ENCODE measurements at places on chromosomes 7 and 10.

- no peak for DNase-seq
Observed at GRCh38 chr7:157558516-157558874, 221.7 kb downstream of the DNAJB6 start.

DNA sequence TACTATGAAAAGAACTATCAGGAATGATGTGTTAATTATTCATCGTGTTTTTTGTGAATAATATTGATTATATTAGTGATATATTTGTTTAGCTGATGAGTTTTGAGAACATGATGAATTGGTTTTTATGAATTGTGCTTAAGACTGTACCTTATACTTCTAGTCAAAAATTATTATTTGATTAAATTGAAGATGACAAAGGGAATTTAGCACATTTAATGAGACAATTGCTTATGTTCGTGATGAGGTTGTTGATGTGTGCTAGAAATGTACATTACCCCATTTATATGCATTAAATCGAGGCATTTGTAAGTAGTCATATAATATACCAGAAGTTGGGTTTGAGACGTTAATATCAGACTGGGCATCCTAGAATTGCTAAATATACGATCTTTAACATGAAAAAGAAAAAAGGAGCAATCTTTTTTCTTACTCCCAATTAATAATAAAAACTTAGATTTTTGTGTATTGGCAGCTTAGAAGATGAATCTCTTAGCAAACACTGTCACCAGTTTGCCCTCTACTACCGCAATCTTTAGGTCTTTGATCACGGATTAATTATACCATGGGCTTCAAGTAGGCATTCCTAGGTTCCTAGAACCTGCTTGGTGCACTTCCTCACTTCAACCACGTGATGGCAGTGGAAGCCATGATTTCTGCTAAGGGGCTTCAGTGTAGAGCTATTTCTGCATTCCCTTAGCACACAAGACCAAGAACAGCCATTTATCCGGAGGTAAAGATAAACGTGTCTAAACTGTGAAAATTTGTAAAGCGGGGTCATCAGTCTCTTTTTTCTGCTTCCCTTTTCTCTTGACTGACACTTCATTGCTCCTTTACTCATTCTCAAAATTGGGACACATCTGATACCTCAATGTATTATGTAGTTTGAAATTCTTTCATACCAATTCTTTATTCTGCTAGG is 1.6 kb downstream of the KLHDC10 start:
- peak; percentile 56 for DNase-seq

DNA sequence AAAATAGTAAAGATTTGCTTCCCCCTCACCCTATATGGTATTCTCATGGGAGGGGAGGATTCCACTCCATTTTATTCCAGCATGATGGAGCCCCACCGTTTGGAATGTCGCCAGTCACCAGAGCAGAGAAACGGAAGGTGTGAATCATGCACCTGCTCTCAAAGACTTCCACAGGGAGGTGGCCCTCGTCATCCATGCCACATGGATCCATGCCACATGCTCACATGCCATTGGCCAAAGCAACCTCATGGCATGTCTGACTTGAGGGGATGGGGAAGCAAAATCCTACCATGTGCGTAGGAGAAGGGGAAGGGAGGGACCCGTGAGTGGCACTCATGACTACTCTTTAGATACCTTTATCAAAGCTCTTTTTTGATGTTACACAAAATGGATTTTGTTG is 256.0 kb downstream of the SKAP2 start:
- no peak for DNase-seq

DNA sequence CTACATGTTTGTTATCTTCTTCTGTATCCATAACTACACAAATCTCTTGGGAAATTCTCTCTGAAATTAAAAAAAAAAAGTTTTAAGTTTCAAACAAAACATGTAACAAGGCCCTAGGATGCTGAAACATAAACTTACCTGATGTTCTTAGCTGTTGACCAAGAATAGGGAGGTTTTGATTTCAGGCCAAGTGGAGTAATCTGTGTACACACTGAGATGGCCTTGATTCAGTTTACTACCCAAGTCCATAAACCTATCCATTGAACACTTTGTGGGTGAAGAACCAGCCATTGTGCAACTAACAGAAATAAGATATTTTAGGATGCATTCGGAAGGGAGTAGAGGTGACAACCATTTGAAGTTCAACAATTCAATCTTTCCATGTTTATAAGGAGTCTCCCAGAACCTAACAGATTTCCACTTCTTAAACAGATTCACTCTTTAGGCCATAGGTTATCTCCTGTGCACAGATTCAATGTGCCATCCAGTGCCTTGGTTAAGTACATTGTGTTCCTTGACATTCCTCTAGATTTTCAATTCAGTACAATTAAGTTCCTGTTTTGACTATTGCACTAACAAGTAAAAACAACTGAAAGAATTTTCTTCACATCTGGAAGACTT is 143.1 kb downstream of the CRPPA start:
- DNase-seq: no peak

GRCh38 chr10:82653244-82654155 is 778.5 kb downstream of the NRG3 start:
- DNase-seq: no peak

GRCh38 chr10:47440207-47440606 is 43.7 kb downstream of the ANXA8 start:
- no peak for DNase-seq

GRCh38 chr10:28094121-28094520 is 95.2 kb upstream of the ODAD2 start:
- no peak for DNase-seq

DNA sequence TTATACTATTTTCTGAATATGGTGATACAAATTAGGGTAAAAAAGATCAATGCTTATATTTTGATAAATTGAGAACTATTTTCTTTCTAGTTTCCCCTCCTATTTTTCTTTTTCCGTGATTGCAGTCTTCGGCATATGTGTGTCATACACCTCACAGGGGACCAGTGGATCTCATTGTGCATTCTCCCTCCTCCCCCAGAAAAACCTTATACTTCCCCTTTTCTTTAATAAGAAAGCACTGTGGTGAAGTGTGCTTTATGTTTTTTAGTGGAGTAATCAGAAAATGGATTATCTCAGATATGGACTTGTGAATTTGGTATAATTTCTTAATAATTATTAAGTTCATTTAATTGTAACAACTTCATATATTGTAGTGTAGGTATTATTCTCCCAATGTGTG is 72.8 kb downstream of the BICC1 start:
- no peak for DNase-seq

DNA sequence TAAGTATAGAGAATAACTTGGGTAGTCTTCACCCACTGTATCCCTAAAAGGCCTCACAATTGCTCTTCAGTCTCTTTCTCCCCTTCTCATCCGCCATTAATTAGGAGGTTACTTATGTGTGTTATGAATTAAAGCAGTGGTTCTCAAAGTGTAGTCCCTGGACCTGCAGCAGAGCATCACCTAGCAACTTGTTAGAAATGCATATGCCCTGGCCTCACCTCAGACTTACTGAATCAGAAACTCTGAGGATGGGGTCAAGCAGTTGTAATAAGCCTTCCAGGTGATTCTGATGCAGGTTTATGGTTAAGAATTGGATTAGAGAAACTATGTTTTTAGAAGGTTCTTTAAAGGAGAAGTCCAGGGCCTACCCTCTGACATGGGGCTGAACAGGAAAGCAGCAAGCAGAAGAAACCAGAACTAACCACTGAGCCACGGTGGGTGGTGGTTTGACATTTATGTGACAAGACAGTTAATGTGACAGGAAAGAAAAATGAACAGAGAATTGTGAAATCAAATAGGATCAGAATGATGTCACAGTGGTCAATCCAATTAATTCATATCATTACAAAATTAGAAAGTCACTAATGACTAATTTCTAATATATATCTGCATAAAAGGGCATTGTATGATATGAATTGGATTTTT is 37.6 kb downstream of the ENTPD1 start:
- DNase-seq: no peak

DNA sequence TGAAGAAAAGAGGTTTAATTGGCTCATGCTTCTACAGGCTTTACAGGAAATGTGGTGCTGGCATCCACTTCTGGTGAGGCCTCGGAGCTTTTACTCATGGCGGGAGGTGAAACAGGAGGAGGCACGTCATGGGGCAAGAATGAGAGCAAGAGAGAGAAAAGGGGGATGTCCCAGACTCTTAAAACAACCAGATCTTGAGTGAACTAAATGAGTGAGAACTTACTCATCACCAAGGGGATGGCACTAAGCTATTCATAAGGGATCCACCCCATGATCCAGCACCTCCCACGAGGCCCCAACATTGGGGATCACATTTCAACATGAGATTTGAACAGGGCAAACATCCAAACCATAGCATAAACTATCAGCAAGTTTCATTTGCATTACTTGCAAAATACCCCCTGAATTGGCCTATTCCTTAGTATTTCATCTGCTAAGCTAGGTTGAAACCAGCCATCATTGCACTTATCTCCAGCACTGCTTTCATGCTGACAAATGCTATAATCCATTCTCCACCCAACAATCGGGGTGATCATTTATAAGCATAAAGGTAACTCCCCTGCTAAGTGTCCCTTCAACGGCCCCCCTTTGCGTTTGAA is 179.0 kb downstream of the NOC3L start:
- no peak for DNase-seq

DNA sequence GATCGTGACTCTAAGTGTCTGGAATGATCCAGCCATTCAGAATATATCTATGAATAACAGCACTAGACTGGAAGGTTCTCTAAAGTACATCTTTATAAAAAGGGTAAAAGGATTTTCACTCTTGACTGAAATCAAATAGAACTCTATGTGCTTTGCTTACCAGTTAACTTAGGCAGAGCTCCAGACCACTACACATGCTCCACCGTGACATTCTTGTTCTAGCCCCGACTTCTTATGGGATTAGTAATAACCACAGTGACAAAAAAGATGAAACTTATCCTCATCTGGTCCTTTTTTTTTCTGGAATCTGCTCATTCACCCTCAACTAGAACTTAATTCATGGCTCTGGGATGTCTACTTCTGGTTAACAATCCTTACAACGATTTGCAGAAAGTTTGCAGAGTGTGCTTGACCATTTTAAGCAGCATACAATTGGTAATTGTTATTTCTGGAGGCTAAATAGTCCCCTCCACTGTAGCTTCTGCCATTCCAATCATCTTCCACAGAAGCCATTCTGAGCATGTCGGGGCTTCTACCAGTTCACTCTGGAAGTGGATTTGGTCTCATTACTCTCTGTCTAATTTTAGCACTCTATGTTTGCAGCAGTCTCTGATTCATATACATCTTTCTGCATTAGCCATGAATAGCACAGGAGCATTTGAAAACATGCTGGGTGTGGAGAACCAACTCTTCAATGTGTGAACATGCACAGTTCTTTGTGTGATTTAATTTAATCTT is 163.7 kb upstream of the CDC14C start:
- no peak for DNase-seq

Measured in neural crest cell (in vitro differentiated cells).